H54 (cell line): ENCODE measurements at places on chromosomes 3 and 15.

- DNase-seq, result no peak
These were observed 35.4 kb downstream of the PXYLP1 start for GRCh38 chr3:141266797-141267555.

- no peak for DNase-seq
These were observed 465.8 kb upstream of the ROBO1 start for GRCh38 chr3:80233576-80233975.

GRCh38 chr3:147756476-147756875, 347.3 kb downstream of the ZIC1 start:
- DNase-seq, result no peak

DNA sequence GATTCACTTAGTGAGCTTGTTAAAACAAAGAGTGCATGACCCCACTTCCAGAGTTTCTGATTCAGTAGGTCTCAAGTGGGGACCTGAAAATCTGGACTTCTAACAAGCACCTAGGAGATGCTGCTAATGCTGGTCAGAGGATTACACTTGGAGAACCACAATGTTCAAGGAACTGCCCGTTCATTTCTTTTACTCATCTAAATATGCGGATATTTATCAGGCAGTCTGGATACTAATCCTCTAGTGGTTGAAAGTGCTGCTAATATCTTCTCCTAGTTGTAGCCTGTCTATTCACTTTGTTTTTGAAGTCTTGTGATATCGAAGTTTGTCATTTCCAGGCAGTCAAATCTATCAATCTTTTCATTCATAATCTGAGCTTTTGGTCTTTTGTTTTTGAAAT, 86.8 kb downstream of the RFX7 start:
- no peak for DNase-seq

DNA sequence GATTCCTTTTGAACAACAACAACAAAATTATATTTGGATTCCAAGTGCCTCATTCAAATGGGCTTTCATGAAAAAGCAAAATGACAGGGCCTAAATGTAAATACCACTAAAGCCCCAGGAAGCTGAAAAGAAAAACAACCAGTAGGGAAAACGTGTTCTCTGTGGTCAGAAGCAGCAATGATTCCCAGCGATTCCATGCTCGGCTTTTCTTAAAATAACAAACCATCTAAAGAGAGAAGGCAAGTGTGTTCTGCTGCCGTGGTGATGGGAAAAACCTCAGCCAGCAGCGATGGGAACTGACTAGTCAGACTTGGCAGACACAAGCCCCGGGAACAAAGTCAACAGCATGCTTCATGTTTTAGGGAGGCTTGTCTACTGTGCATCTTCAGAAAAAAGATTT, 153.6 kb downstream of the TNIK start:
- DNase-seq, result peak; percentile 13

- DNase-seq, result no peak
These were observed 165.6 kb downstream of the APBA2 start for GRCh38 chr15:29051422-29051821.

- no peak for DNase-seq
These were observed 85.7 kb downstream of the RARB start for GRCh38 chr3:25513642-25514266.

DNA sequence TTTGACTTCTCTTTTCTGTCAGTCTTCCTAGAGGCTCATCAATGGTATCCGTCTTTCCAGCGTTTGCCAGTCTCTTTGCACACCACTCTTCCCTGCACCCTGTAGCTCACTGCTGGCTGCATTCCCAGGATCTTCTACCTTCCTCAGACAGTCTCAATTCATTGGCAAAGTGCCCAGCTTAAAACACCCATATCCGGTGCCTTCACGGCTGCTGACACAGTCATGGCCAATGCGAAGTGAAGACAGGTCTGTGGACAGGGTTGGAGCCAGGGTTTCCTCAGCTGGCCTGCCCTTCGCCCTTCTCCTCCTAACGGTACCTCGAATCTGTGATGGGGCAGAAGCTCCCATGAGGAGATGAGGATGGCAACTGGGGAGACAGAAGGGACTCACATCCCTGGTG, 36.1 kb downstream of the PTH1R start:
- no peak for DNase-seq

GRCh38 chr15:50753463-50753862, 12.0 kb downstream of the SPPL2A start:
- no peak for DNase-seq

GRCh38 chr3:67048067-67048714, 50.1 kb downstream of the KBTBD8 start:
- DNase-seq, result no peak

- DNase-seq, result no peak
These were observed 251.9 kb downstream of the NAALADL2 start for GRCh38 chr3:175111036-175111435.
